ENCODE measurements at places on chromosomes 3 and 15. TPM values are rescaled to one million over a fixed set of nuclear protein-coding genes. Genes with fewer than 3 reads are reported as not detected.
A peak's percentile ranks its signal among the peaks of the same experiment; 100 is the strongest.

Gene GPR149
- not detected for polyA plus RNA-seq

GRCh38 chr3:143973259-143974021, 1.8 kb downstream of the DIPK2A start:
- peak; percentile 87 for DNase-seq

DNA sequence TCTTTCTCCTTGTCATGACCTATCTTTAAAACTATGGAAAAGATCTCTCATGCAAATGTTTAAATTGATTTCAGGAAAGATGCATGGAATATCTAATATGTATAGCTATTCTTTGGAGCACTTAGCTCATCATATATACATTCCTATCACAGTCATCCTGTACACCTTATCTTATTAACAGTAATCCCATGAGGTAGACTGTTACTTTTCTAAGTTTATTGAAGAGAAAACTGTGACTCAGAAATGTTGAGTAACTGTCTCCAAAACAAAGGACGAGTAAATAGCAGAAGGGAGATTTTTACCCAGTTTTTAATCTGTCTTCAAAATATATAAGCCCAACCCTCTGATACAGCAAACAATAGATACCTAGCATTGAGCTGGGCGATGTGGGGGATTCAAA, 308.3 kb downstream of the GAP43 start:
- DNase-seq = no peak

GRCh38 chr3:51985063-51985462, 1.7 kb downstream of the ACY1 start:
- no peak for DNase-seq

DNA sequence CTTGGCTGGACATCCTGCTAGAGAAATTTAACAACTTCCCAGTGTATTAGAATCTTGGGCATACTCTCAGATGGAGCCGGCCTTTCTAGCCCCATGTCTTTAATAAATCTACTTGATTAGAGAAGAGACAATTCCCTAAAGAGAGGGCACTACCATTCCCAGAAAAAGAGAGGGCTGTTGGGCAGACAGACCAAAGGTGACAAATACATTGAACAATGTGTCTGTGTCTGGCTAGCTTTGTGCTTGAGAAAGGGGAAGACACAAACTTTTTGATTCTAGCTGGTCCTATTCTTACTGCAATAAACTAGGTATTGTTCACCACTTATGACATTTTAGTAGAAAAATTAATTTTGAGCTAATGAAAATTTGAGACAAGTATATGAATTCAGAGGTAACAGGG, 57.7 kb downstream of the DUT start:
- no peak for DNase-seq

GRCh38 chr3:23612296-23612891, 193.4 kb upstream of the UBE2E1 start:
- DNase-seq = peak; percentile 46
